ENCODE measurements at places on chromosomes 1 and 21.

GRCh38 chr1:107879927-107880326 lies 85.1 kb downstream of the VAV3 start:
- no peak for DNase-seq

DNA sequence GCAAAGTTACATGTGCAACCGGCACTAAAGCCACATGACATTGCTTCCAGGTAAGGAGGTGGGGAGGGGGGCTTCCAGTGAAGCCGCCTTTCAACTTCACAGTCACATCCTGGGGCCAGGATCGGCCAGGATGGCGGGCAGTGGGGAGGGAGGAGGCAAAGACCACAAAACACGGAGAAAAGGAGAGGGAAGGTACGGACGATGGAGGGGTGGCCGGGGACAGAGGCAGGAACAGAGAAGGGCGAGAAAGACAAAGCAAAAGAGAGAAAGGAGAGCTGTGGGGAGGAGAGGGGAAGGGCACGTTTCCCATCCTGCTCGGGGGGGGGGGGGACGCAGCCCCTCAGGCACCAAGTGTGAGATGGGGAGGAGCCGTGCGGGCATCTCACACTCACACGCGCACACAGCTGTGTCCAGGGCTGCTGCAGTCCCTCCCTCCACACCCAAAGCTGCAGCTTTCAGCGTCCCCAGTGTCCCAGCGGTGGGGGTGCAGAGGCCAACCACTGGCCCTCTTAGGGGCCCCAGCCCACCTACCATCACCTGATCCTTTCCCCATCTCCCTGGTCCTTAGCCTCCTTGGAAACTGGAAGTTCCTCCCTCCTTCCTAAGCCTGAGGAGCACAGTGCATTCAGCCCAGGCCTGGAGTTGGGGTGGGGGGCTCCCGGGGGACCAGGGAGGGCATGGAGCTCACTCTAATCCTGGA lies 2.4 kb downstream of the SH2D5 start:
- DNase-seq, result no peak

GRCh38 chr1:173473599-173474011 lies 3.5 kb upstream of the PRDX6 start:
- DNase-seq, result peak; percentile 77

GRCh38 chr1:41802532-41803501 lies 115.9 kb downstream of the HIVEP3 start:
- DNase-seq, result no peak

DNA sequence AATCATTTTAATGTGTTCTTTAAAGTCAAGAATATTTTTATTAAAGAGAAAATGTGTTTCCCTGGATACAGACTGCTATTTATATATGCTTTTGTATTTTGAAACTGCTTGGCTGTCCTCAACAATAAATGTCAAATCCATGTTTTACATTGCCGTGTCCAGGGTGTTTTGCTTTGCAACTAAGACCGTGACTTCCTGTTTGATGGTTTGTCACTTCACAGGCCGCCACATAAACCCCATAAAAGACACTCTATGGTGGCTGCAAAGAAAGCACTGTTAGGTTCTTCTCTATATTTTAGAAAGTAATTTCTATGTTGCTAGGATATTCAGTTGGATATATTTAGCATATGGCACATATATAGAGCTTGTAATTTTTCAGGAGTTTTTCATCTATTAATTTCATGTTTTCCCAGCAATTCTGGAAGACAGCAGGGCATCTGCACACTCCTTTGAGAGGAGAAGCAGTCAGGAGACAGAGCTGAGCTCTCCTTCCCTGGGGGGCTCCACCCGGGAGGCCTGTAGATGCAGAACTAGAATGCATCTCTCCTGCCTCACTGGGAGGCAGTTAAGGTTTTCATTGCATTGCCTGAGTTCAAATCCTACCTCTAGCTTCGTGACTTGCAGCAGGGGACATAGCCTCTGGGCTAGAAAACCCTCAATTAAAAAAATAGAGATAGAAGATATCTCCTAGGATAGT lies 33.1 kb downstream of the PRDM2 start:
- no peak for DNase-seq

DNA sequence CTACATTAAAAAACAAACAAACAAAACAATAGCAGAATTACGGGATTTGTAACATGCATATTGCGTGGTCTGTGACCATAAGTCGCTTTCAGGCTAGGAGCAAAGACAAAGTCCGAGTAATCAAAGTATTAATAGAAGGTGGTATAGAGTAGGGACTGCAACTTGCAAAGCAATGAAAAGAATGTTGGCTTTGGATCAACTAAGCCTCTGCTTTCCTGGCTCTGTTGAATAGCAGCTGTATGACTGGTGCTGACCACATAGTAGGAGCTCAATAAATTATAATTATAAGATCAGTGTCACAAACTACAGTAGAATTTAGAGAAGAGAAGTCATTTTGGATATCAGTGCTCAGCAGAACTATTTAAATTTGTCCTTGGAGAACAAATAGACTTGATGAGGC lies 586.4 kb downstream of the DPYD start:
- DNase-seq, result peak; percentile 17

DNA sequence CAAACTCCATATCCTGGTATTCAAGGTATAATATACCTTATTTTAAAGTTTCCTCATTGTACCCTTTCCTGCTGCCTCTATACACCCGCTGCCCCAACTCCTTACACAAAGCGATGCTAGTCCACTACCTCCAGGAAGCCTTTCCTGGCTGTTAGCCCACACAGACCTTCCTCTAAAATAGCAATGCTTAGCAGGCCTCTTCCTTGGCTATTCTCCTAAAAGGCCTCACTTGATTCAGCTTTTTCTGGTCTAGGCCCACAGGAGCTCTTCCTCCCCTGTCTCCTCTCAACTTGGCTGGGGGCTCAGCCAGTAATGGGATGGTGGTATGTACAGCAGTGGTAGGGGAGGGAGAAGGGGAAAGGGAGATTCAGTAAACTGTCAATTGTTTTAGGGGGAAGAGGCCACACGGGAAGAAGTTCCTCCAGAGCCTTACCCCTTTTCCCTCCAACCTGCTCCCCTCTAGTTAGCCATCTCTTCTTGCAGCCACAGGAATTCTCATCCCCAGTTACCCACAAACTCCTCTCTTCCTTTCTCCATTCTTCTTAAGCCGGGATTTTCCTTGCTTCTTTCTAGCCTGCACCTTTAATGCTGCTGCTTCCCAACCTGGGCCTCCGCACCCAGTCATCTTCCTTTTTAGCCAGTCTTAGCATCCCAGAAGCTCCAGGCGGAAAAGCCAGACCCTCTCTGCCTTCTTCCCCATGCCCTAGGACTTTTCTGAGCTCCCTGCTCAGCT lies 2.6 kb downstream of the LRRC41 start:
- peak; percentile 66 for DNase-seq

- DNase-seq, result peak; percentile 76
These were observed 18.9 kb downstream of the HTR1D start for GRCh38 chr1:23198373-23198772.

- DNase-seq, result peak; percentile 16
These were observed 23.9 kb upstream of the ITLN2 start for GRCh38 chr1:160978510-160978927.

- DNase-seq, result peak; percentile 57
These were observed 40.3 kb downstream of the DIRAS3 start for GRCh38 chr1:68010090-68010489.

DNA sequence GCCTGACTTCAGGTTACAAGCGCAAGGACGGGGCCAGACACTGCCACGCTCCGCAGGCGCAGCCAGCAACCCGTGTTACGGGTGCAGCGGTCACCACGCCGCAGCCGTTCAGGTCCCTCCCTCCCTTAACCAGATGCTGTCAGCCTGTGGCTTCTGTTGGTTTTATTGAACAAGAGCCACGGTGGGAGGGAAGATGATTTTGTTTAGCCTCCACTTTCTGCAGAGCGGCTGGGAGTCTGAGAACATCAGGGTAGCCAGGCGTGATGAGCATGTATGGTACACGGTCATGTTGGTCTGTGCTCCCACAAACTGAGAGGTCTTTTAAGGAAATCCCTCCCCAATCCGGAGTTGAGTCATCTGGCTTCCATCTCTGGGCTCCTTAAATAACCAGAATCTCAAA lies 18.5 kb upstream of the ADARB1 start:
- peak; percentile 70 for DNase-seq

GRCh38 chr1:30663596-30664091 lies 59.7 kb downstream of the MATN1 start:
- no peak for DNase-seq

DNA sequence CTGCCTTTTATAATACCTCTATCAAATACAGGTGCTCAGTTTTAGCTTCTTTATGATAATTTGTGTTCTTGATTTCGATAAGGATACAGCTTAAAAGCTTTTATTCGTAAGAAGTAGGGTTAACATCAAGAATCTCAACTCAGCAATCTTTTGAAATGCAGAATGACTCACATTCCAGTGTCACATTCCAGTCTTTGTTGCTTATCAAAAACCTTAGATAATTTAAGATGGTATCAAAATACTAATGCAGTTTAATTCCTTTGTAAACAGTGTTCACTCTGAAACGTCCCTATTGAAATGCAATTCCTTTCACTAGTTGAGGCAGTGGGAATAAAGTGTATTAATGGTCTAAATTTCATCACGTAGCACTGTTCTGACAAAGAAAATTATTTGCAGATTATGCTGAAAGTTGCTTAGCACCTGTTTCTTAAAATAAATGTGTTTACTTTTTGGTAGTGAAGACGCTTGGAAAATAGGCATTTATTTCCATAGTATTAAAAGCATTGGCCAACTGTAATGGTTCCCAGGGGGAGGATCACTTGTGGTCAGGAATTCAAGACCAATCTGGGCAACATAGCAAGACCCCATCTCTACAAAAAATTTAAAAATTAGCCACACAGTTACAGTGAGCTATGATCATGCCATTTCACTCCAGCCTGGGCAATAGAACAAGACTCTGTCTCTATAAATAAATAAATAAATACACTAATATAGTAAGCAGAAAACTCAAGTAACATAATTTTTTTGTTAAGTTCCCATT lies 10.1 kb upstream of the CNN3 start:
- DNase-seq, result peak; percentile 48

DNA sequence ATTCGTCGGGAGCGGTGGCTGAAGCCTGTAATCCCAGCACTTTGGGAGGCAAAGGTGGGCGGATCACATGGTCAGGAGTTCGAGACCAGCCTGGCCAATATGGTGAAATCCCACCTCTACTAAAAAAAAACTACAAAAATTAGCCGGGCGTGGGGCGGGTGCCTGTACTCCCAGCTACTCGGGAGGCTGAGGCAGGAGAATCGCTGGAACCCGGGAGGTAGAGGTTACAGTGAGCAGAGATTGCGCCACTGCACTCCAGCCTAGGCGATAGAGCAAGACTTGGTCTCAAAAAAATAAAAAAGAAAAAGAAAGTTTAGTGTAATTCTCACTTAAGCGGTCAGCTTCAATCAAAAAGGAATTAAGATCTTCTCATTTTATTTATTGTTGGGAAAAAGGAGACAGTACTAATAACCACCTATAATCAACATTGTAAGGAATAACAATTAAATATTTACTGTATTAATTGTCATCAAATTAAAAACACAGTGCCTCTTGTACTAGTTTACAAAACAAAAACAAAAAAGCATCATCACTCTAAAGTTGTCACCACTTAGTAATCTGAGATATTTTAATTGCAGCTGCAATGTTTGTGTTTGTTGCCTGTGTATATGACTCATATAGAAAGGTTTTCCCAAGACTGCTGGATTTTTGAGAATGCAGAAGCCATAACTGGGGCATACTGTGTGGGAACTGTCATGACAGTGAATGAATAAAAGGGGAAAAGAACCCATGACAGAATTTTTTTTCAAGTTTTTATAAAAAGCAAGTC lies 3.7 kb downstream of the FBXO42 start:
- peak; percentile 33 for DNase-seq

GRCh38 chr1:176949033-176949662 lies 215.4 kb downstream of the ASTN1 start:
- DNase-seq, result peak; percentile 26

GRCh38 chr1:53050310-53050709 lies 11.7 kb upstream of the PODN start:
- no peak for DNase-seq
